ENCODE measurements at places on chromosomes 6 and 20.

- no peak for DNase-seq
These were observed 39.7 kb upstream of the COL10A1 start for GRCh38 chr6:116165596-116165995.

GRCh38 chr6:84498905-84499304, 265.5 kb downstream of the TBX18 start:
- DNase-seq: no peak

GRCh38 chr6:12101048-12101447, 88.9 kb downstream of the HIVEP1 start:
- DNase-seq: no peak

- no peak for DNase-seq
These were observed 36.4 kb downstream of the ADGB start for GRCh38 chr6:146635165-146635564.

DNA sequence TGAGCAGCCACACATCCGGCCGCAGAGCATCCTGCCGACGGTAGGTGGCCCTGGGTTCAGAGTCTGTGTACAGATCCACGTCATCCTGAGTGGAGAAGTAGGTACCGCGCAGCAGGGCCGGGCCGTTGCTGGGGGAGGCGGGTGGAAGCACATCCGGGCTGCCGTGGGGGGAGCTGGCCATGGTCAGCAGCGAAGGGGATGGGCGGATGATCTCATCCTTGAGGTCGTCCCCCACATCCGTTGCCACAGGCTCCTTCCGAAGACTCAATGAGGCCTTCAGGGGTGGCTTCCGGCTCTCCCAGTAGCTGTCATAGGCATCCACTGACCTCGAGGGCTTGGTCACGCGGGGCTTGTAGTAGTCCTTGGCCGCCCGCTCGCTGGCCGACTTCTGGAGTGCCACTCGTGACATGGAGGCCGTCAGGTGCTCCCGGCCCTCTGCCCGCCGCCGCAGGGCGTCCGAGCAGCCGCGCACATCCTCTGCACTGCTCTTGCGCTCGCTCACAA, 9.2 kb downstream of the SPATA2 start:
- DNase-seq: no peak

DNA sequence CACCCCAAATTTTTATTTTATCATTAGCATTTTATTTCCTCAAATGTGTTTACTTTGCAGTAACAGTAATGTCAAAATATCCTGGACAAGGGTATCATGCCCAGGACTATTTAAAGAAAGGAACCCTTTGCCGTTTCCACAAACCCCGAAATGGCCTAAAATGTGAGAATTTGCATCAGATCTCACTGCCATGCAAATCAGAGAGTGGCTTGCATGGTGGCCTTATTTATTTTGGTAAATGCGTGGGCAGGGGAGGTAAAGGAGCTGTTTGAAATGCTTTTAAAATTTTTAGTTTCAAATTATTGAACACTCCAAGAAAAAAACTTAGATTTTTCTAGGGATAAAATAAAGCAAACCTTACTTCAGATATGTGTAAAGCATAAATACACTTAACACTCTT, 43.8 kb downstream of the ADAT2 start:
- no peak for DNase-seq

GRCh38 chr6:39654121-39654520, 71.1 kb downstream of the KIF6 start:
- no peak for DNase-seq

GRCh38 chr6:46923476-46923875, 1.7 kb upstream of the ADGRF5 start:
- no peak for DNase-seq

GRCh38 chr6:162974685-162975084, 246.9 kb downstream of the PACRG start:
- DNase-seq: no peak

GRCh38 chr6:164826831-164827468, 482.5 kb downstream of the C6orf118 start:
- DNase-seq: no peak

DNA sequence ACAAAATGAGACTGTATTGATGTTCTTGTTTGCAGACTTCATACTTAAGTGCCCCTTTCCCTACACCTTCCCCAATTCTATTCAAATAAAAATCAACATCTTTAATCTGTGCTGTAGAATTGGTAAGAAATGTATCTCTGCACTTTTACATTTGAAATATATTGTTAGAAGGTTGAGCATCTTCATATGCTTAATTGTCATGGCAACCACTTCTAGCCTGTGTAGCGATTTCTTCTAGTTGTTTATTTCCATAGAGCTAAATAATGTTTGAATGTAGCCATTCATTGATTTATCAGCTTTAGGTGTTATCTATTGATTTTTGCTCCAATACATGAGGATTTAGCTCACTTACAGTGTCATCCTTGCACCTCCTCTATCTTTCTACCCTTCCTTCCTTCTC, 37.7 kb upstream of the ZNFX1 start:
- DNase-seq: no peak

DNA sequence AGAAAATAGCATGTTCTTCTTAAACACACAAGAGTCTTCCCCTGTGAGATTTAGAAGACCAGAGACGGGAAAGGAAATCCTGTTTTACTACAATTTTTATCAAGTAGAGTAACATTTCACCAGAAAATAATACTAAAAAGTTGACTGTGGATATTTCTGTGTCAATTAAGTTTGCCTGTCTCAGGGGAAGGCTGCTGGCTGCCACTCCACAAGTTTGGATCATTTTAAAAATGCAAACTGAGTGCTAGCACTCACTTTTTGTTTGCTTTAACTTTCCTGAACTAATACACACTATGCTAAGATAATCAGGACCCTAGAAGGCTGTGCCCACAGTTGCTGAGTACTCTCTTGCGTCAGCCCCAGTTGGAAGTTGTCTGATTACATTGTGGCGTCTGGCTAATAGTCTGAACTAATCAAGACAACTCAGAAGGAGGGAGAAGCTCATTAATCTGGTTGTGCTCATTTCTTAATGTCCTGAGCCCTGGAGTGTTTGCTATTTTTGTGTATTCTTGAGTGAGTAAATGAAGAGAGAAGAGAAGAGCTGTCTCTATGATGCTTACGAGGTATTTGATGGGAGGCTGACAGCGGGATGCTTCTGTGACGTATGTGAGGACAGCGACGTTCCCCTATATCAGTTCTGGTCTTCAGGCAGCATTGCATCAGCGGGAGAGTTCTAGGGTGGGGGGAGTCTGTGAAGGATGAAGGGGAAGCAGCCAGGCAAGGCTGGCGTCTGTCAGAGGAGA, 664.2 kb downstream of the QKI start:
- no peak for DNase-seq

DNA sequence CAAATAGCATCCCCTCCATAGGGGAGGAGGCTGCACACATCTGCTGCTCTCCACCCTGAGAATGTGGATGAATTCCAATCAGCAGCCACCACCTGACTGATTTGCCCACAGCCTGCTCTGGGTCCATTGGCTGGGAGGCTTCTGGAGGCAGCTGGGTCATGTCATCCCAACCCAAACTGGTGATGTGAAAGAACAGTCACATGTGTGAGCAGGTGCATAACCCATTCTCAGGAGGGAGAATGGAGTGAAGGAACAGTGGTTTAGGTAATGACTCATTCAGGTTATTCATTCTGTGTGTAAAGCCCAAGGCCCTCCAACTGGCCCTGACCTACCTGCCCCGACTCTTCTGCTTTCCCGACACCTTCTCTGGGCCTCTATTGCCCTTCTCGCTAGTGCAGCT, 90.9 kb upstream of the GCM1 start:
- no peak for DNase-seq

Data from amniotic epithelial cell (primary cell).